Colonic mucosa (tissue), 4 donors: ENCODE measurements at places on chromosomes 3 and 15.

- DNase-seq, result no peak
Observed at GRCh38 chr3:26655231-26655630, 32.7 kb downstream of the LRRC3B start.

GRCh38 chr3:142915636-142916035, 26.8 kb upstream of the PCOLCE2 start:
- no peak for DNase-seq

DNA sequence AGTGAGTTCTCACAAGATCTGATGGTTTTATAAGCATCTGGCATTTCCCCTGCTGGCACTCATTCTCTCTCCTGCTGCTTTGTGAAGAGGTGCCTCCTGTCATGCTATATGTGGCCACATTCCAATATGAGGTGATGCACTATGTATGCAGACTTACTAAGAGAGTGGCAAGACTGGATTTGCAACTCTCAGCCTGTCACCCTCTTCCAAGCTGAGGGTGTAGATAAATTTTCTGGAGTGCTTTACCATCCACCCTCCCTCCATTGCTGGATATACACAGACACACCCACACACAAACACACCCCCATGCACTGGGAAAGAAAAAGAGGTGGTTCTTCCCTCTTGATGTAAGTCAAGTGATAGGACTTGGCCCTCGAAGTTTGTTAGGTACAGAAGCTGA, 30.2 kb upstream of the CHMP2B start:
- peak; percentile 65 for DNase-seq

- DNase-seq, result no peak
Observed at GRCh38 chr15:64800476-64800875, 25.0 kb downstream of the PIF1 start.

DNA sequence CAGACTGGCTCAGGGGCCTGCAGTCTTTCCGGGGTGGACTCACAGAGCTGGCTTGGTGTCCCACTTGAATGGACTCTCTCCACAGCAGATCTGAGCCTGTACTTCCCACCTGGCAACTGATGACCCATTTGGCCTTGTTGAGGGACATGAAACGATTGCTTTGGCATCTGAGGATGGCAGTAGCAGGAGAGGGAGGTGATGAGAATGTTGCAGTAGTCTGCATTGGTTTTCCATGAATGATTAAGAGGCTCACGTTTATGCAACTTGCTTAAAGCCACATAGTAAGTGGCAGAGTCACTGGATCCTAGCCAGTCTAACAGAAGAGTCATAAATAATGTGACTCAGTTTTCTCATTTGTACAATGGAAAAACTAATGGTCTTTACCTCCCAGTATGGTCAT, 21.9 kb downstream of the IL20RB start:
- no peak for DNase-seq

DNA sequence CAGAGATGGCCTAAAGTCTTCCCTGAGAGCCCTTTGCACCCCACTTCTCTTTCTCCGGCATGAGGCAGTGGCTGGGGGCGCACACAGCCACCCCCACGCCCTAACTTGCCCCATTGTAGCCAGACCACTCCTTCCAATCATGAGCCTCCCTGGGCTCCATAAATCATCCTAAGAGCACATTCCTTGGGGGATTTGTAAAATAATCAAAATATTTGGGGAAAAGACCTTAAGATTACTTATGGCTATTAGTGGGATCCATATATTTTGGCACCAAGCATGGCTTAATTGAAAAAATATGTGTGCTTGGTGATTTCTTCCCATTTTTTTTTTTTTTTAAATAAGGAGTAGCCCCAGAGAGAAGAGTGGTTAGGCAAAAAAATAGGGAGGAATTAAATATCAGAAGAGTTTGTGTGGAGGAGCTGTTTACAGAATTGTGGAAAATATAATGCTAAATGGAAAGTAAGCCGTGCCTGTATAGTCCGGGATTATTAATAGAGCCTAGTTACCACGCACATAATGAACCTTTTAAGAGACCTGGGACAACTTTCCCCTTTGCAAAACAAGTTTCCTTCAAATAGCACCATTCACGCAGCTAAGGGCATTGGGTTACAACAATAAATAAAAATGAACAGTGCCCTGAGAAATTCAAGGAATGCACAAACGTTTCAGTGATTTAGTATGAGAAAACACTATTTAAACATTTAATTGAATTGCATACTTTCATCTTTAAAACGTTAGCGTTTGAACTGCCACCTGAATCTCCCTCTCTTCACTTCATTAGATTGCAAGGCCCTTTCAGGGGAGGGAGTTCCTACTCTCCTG, 46.1 kb downstream of the SMAD6 start:
- DNase-seq, result no peak

- no peak for DNase-seq
Observed at GRCh38 chr15:77720655-77721054, 87.9 kb upstream of the LINGO1 start.

- no peak for DNase-seq
Observed at GRCh38 chr15:48306639-48307038, 24.6 kb upstream of the DUT start.

DNA sequence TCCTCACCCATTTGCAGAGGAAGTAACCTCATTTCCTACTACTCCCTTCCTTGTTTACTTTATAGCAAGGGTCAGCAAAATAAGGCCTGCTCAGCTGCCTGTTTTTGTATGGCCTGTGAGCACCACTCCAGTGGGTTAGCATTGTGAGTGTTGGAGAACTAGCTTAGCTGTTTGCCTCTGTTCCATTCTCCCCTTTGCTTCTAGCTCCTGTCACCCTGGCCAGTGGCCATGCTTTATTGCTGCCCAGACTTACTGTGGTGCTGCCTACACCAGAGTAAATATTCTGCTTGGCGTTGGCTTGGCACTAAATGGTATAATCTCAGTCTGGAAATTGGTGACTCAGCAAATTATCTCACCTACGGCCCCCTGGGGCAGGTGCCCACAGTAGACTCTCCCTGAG, 8.8 kb downstream of the PDCD6IP start:
- DNase-seq, result peak; percentile 75

DNA sequence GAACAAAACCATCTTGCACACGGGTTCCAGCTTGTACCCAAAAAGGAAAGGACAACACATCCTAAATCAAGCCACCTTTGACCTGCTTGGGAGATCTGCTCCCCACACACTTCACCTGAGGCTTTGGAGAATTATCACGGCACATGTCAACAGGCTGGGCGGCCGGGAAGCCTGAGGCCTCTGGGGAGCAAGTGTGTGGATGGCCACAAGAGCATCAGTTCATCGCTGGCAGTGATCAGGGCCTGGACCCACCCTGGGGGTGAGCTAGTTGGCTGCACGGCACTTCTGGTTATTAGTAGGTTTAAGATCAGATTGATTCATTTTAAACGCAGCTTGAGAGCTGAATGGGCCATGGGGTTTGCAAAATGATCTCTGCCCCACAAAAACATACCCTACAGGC, 108.5 kb downstream of the CHSY1 start:
- no peak for DNase-seq

- no peak for DNase-seq
Observed at GRCh38 chr3:187291001-187291511, 481 bp downstream of the MASP1 start.

GRCh38 chr3:38566215-38566528, 70.0 kb downstream of the EXOG start:
- no peak for DNase-seq

DNA sequence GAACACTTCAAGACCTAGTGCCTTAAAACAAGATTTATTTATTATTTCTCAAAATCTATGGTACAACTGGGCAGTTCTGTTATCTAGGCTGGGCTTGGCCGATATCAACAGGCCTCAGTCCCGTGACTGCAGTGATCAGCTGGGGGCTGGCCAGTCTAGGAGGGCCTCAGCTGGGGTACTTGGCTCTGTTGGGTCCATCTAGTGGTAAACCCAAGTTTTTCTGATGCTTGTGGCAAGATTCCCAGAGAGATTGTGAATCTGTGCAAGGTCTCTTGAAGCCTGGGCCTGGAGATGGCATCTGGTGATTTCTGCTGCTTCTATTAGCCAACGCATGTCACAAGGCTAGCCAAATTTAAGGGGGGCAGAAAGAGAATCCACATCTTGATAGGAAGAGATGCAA, 482.4 kb upstream of the SGO1 start:
- no peak for DNase-seq

- no peak for DNase-seq
Observed at GRCh38 chr15:95567686-95568085, 762.8 kb upstream of the NR2F2 start.

GRCh38 chr15:52493968-52494367, 34.7 kb downstream of the MYO5A start:
- DNase-seq, result no peak

- DNase-seq, result peak; percentile 10
Observed at GRCh38 chr15:99414755-99415731, 150.7 kb upstream of the MEF2A start.

DNA sequence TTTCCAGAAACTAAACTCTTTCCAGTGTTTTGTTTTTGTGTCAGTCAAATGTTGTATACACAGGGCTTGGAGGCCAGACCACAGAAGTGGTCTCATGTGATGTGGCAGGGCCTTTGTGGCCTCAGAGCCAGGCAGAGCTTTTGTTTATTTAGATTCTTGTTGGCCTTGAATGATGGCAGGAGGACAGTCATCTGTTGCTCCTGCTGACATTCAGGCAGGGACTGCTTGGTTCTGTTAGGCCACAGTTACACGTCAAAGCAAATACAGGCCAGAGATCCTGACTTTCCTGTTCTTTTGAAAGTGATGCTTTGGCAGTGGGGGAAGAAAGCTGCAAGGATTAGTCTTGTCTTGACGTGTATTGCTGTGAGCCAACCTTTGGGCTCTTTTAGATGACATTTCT, 325.1 kb downstream of the CACNA2D3 start:
- no peak for DNase-seq

GRCh38 chr15:57873564-57874209, 167.2 kb downstream of the POLR2M start:
- no peak for DNase-seq

GRCh38 chr3:59608356-59608755, 558.5 kb upstream of the CFAP20DC start:
- DNase-seq, result no peak

DNA sequence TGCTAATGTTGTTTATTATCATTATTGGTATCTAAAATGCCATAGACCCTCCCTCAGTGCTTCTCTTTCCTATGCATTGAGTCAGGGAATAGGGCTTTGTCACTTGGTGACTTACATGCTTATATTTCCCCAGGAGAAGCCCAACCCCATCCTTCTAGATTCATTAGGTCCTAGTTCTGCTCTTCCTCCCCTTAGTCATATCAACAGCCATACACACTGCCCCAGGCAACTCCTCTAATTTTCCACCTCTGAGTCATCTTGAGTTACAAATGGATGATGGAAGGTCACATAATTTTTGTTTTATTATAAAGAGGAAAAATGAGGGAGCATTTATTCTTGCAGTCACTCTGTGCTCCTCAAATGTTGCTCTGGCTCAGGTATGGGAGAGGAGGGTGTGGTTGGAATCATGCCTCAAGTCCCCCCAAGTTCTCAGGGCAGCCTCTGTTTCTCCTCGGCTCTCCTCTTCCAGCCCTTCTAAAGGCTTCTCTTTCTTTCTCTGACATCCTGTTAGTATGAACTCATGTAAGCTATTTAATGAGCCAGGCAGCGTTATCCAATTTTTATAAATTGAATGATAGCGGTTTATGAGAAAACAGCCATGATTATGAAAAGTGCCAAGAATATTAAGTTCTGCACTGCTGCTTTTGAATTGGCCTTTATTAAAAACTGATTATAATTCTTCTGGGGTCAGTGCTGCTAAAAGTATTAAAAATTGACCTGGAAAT, 45.6 kb upstream of the FSTL1 start:
- DNase-seq, result no peak

DNA sequence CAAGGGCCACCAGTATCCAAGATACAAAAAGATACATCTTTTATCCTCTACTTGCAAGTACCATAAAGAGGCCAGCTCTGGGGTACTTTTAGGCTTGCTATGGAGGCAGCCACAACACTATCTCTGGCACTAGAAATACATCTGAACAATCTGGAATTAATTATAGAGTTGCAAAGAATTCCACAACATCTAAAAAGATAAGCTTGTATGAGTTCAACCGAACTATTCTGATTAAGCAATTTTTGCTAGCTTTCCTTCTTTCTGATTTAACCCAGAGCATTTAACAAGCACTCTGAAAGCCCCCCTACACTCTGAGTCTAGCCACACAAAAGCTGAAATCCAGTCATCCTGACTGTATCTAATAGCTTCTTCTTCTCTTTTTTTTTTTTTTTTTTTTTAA, 95.4 kb downstream of the FRMD5 start:
- DNase-seq, result no peak

GRCh38 chr3:150762662-150763121, 277 bp downstream of the SIAH2 start:
- no peak for DNase-seq

DNA sequence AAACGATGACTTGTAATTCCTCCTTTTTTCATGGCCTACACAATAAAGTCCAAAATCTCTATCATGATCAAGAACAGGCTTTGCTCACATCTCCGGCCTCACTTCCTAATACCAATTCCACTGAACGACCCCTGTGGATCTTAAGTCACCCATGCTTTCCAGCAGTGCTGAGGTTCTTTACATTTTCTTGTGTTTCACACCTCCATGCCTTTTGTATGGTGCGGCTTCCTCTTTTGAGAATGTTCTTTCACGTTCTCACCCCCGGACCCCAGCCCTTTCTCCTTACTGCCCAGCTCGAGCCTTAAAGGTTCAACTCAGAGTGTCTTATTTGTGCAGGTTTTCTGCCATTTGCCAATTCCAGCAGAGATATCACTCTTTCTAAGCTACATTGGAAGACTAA, 70.1 kb downstream of the CSNK1G1 start:
- no peak for DNase-seq

DNA sequence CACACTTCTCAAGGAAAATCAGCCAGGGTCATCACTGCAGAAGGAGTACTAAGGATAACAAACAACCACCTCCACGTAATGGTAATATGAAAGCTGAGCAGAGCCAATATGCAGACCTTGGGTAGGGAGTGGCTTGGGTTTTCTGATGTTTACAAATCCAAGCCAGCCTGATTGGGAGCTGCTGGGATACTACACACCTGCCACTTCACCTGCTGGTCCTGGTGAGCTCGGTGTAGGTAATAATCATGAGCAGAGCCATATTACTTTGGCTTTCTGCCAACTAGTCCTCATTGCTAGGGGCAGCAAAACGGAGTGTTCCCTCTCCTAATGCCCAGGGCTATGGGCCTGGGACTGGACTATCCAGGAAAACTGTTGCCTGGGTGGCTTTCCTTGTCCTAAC, 433.5 kb upstream of the PPP2R3A start:
- DNase-seq, result peak; percentile 27

- DNase-seq, result peak; percentile 80
Observed at GRCh38 chr15:90400759-90401314, 12.8 kb downstream of the IQGAP1 start.

- DNase-seq, result no peak
Observed at GRCh38 chr3:77025471-77025870, 14.4 kb upstream of the ROBO2 start.

GRCh38 chr3:127967316-127967715, 52.3 kb downstream of the KBTBD12 start:
- DNase-seq, result no peak
